Left cardiac atrium (tissue), 4 donors: ENCODE measurements at places on chromosomes 11 and 22. TPM values are rescaled to one million over a fixed set of nuclear protein-coding genes. Genes with fewer than 3 reads are reported as not detected.

OR51G1 gene
- total RNA-seq = not detected

DNA sequence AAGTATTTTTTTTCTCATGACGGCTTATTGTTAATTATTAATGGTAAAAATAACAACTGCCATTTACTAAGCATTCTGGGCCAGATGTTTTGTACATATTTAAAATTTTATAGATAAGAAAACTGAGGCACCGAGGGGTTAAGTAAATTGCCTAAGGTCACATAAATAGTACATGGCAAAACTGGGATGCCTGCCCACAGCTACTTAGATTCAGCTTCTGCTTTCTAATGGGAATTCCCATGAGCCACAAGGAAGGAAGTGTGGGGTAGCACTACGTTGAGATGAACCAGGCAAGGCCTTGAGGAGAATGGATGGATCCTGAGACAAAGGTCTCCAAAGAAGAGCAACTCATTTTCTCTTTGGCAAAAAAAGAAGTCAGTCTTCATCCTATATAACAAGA is 11.9 kb upstream of the PHF21A start:
- DNase-seq = no peak

DNA sequence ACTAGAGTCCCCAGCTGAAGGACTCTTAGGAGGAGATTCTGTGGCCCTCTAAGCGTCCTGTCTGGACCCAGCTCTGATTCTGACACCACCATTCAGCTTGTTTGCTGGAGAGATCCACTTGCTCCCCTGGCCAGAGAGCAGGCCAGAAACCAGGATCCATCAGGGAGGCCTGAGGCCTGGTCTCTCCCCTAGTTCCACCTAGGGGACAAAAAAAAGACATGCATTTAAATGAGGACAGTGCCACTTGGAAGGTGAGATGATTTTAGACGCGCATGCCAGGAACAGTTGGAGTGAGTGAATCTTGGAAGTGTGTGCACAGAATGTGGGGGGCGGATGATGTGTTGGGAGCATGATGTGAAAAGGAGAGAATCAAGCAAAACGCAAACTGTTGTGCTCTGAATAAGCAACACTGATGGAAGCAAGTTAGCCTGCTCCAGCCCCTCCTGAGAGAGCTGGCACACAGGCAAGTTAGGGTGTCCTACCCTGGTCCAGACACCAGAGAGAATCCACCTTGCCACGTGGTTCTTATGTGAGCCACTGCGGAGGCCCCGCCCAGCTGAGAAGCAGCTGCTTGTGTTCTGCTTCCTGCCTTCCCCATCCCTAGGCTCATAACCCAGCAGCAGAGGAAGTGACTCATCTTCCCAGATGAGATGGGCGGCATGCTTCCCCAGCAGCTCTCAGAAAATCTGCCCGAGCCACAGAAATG is 8.0 kb upstream of the SLCO2B1 start:
- DNase-seq = peak; percentile 88

- no peak for DNase-seq
These were observed 9.4 kb downstream of the CDC45 start for GRCh38 chr22:19488884-19489843.

DNA sequence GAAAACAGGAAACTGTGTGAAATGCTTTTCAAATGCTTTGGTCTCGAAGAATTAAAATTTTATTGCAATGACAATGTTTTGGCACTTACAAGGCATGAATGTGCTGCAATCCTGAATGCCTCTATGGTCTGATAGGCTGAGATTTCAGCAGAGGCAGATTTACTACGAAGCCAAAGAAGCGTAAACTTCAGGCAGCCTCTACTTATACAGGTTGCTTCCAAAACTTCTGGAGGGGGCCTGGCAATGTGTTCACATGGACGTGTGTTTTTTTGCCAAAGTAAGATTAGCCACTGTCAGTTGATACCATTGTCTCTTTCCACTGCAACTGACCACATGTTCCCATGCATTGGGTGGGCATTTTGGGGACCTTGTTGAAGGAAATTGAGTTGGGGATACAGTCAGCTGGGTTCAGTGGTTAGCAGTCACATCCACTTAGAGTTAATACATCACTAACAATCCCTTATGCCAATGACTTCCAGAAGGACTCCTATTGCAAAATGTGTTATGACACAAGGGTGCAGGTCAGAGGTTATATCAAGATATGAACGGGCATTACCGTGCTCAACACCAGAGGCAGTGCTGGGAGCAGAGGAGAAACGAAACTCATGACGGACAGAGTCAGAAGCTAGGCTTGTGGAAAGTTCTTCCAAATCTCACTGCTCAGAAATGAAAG is 48.8 kb downstream of the ABTB2 start:
- DNase-seq = no peak

- DNase-seq = peak; percentile 83
These were observed 4.1 kb downstream of the ST3GAL4 start for GRCh38 chr11:126359431-126360048.

GRCh38 chr11:2731130-2732125 is 31.6 kb upstream of the KCNQ1OT1 start:
- DNase-seq = no peak

DNA sequence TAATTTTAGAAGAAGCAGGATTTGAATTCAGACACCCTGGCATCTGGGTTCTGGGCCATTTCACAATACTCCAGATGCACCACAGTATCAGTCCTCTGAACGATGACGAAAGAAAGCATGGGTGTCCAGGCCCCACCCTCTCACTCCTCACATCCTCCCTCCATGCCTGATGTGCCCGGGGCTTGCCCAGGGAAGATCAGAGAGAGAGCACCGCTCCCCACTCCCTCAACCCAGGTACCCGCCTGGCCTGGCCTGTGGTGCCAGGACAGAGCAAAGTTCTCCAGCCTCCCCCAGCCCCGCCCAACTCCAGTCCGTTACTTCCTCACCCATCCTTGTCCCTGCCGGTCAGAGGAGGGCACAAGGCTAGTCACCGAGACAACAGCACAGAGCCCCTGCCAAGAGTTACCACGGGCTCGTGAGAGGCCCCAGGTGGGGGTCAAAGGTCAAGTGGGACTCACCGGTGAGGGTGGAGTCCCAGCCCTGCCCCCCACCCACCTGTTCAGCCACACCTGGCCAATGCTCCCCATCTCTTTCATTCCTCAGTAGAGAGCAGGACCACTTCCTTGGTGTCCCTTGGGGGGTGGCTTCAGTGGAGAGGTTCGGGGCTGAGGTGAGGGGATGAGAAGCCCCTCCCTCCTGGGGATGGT is 8.1 kb downstream of the BCL9L start:
- peak; percentile 81 for DNase-seq

GRCh38 chr11:77174559-77174958 is 46.5 kb downstream of the MYO7A start:
- DNase-seq = no peak

GRCh38 chr22:40364431-40364830 is 6.0 kb upstream of the SGSM3 start:
- no peak for DNase-seq

TEX12 gene
- not detected for total RNA-seq

ME3 gene
- total RNA-seq = 24.2 TPM

CHRDL2 gene
- 25.4 TPM for total RNA-seq

DNA sequence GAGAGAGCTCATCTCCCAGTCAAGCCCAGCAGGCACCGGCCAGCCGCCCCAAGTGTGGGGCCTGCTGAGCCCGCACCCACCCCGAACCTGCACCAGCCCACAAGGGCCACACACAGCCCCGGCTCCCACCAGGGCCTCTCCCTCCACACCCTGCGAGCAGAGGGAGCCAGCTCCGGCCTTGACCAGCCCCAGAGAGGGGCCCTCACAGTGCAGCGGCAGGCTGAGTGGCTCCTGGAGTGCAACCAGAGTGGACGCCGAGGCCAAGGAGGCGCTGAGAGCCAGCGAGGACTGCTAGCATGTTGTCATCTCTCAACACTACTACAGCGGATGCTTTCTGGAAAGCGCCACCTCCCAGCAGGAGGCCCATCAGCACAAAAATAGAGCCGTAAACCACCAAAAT is 10.9 kb downstream of the DEFB108B start:
- DNase-seq = no peak

FGF3 gene
- total RNA-seq = not detected

DNA sequence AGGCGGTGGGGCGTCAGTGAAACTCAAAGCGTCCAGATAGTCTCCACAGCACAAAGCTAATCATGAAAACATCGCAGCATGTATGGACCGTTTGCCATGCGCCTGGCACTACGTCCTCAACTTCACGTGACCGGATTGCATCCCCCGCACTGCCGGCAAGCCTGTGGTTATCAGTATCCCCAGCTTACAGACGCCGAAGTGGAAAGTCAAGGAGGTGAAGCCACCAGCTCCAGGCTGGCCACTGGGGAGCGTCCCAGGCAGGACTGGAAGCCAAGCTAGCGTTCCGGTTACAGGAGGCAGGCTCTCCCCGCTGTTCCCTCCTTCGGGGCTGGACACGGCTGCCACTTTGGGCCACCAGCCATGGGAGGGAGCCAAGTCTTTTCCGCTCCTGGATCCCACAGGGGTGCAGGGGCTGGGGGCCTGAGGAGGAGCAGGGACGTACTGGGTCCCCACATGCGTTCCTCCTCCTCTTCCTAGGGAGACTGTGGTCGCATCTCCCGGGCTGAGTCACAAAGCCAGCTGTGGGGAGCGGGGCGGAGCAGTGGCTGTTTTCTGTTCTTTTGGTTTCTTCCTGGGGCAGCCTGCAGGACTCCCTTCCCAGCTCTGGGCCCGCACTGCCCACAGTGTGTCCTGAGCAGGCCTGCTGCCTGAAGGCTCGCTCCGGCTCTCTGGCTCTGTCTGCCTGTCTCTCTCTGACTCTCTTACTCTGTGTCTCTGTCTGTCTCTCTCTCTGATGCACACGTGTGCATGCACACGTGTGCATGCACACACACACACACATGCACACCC is 4.3 kb upstream of the OSBPL5 start:
- DNase-seq = peak; percentile 65

SGSM1 gene
- total RNA-seq = 16.1 TPM

GRCh38 chr22:19836512-19836911 is 18.2 kb downstream of the GNB1L start:
- DNase-seq = no peak

MMP1 gene
- total RNA-seq = 0.21 TPM

DNA sequence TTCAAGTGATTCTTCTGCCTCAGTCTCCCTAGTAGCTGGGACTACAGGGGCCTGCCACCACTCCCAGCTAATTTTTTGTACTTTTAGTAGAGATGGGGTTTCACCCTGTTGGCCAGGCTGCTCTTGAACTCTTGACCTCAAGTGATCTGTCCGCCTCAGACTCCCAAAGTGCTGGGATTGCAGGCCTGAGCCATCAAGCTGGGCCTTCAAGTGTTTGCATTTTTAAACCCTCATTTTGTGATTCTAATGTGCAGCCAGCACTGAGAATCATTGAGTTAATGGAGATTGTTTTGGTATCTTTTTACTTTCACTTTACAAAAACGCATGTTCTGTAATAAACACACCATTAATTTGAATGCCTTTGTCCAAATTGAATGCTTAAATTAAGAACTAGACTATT is 3.4 kb downstream of the TYR start:
- DNase-seq = no peak

- DNase-seq = peak; percentile 65
These were observed 77.6 kb upstream of the IGLL5 start for GRCh38 chr22:22810018-22810427.

- DNase-seq = no peak
These were observed 182.5 kb downstream of the CADM1 start for GRCh38 chr11:115321605-115322289.

GRCh38 chr22:43128116-43128515 is 15.1 kb downstream of the MCAT start:
- DNase-seq = no peak

- DNase-seq = no peak
These were observed 778 bp downstream of the KDELR3 start for GRCh38 chr22:38468443-38469305.

CRYBB1 gene
- 1.9 TPM for total RNA-seq

POU2AF1 gene
- total RNA-seq = 0.21 TPM

DNA sequence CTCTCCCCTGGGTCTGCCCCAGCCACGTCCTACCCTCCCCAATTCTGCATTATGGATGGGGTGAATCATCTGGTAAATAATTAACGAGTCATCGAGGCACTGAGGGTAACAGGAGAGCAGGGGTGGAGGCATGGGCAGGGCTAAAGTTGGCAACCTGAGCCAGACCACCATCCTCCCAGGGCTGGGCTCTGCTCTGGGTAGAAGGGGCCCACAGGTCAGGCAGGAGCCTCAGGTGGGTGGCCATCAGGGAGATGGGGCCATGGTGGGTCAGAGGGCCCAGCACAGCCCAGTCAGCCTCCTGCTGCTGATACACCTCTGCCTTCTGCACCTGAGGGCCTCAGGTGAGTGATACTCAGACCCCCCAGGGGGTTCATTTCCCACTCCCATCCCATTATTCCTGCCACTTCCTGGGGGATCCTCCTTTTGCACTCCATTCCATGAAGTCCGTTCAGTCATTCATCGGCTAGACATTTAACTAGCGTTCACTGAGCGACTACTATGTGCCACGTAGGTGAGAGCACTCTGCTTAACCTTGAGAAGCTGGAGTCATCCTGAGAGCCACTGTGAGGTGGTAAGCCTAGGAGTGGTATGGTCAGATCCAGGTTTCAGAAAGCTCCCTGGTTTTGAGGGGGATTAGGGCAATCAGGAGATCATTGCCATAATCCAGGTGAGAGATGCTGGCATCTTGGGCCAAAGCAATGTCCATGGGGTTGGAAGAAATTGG is at the start of gene VSIG10L2:
Gene VSIG10L2 (plus strand): TSS at position 248 of the 724 bp plus-strand sequence. CDS start 12 bp downstream, at position 260.
- DNase-seq = no peak

- no peak for DNase-seq
These were observed 1.5 kb upstream of the PNPLA5 start for GRCh38 chr22:43893266-43893665.

MRPL11 gene
- 43.1 TPM for total RNA-seq

- no peak for DNase-seq
These were observed 108.9 kb downstream of the CCDC81 start for GRCh38 chr11:86483610-86483939.

GRCh38 chr11:108807262-108807661 is 142.4 kb downstream of the DDX10 start:
- DNase-seq = no peak

GRCh38 chr11:64173616-64174355 is 7.9 kb upstream of the MACROD1 start:
- no peak for DNase-seq

GRCh38 chr22:36879775-36880174 is 19.0 kb downstream of the NCF4 start:
- no peak for DNase-seq

- DNase-seq = no peak
These were observed 198.3 kb downstream of the CEP164 start for GRCh38 chr11:117525866-117526542.

DNA sequence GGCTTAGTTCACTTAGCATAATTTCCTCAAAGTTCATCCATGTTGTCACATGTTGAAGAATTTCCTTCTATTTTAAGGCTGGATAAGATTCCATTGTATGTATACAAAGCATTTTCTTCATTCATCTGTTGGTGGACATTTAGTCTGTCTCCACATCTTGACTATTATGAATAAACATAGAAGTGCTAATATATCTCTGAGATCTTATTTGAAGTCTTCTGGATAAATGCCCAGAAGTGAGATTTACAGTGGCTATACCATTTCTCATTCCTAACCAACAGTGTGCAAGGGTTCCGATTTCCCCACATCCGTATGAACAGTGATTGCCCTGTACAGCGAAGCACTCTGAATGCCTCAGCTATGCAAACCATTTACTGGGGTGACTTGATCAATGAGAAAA is 6.6 kb upstream of the ZFTA start:
- no peak for DNase-seq

GRCh38 chr11:83056204-83056603 is 15.5 kb downstream of the RAB30 start:
- no peak for DNase-seq
